ENCODE measurements at places on chromosomes 3 and 15.

DNA sequence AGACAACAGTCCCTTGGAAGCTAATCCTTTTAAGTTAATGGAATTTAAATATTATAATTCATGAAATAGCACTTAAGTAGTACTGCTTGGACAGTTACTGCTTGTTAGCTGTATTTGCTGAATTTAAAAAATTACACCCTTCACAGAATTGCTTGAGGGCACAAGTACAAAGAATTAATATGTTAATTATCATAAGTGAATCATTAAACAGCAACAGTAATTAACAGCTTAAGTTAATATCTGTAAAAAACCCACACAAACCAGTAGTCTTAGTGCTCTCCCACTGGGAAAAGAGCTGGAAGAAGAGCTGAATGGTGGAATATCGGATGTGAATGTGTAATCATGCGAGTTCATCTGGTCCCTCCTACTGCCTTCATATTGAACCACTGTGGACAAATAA, 232.0 kb downstream of the CD47 start:
- no peak for DNase-seq

DNA sequence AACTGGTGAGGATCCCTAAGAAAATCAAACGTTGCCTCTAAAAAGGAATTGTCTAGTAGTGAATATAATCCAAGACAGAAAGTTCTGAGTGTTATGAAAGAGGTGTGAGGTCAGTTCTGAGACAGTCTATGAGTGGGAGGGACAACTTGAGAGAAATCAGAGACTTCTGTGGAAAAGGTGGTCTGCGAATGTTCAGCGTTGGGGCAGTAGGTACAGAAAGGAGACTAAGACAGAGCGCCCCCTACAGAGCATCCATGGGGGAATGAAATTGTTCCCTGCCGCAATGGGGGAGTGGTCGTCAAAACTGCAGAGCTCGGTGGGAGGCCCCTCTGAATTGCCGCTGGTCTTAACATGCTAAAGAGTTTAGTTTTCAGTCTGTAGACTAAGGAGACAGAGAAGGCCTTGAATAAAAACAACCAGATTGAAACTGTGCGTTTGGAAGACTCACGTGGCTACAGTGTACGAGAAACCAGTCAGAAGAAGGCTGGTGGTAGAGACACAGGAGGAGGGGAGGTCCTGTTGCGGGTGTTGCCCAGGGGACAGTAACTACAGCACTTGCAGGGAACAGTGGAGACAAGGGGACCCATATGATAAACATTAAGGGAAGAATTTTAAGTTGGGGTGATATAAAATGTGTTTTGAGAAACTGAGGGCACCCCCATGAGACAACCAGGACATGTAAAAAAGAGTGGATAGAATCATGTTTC, 6.9 kb downstream of the TNIK start:
- peak; percentile 58 for DNase-seq

DNA sequence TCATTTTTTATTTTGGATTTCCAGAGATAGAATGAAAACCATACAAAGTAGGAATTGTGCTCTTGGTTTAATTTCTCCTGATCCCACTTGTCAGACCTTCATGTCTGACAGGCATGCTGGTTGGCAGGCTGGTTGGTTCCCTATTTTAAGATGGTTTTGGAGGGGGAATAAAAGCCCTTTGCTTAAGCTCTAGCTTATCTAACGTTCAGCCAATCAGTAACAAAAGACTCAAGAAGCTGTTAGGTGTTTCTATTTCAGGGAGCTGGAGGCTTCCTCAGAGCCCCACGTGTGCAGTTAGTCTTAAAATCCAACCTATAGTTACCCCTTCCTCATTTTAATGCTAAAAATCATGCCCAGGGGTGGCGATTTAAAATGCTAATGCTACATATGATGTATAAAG, 40.5 kb upstream of the XIRP1 start:
- DNase-seq: no peak

- no peak for DNase-seq
Observed at GRCh38 chr3:32501783-32502117, 902 bp downstream of the CMTM6 start.

- peak; percentile 76 for DNase-seq
Observed at GRCh38 chr15:70494852-70495571, 268.3 kb downstream of the UACA start.
